ENCODE measurements at places on chromosomes 2 and 18. TPM values are rescaled to one million over a fixed set of nuclear protein-coding genes. Genes with fewer than 3 reads are reported as not detected.

Gene TDRD15
- total RNA-seq = not detected

- peak; percentile 66 for DNase-seq
Observed at GRCh38 chr2:172484253-172484652, 56.9 kb downstream of the ITGA6 start.

- no peak for DNase-seq
Observed at GRCh38 chr2:121014876-121015275, 270.1 kb downstream of the TFCP2L1 start.

Gene GPR148
- total RNA-seq = not detected

GRCh38 chr2:207332480-207333212 is 166.9 kb upstream of the KLF7 start:
- DNase-seq = no peak

DNA sequence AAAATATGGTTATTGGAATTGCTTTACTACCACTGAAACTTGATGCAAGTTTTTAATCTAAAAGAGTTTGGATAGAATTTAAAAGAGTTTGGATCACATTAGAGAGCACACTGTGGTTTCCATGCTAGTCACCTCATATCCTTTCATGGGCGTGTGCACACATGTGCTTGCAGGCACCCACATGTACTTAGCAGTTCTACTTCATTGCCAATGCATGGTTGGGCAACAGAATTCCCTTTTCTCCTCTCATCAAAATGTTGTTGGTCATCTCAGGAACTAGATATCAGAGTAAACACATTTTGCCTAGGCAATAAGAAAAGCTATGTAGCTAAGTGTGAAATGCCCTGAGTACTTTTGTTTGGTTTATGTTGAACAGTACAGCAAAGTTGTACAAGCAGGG is 254.1 kb upstream of the RASGRP3 start:
- DNase-seq = no peak

DNA sequence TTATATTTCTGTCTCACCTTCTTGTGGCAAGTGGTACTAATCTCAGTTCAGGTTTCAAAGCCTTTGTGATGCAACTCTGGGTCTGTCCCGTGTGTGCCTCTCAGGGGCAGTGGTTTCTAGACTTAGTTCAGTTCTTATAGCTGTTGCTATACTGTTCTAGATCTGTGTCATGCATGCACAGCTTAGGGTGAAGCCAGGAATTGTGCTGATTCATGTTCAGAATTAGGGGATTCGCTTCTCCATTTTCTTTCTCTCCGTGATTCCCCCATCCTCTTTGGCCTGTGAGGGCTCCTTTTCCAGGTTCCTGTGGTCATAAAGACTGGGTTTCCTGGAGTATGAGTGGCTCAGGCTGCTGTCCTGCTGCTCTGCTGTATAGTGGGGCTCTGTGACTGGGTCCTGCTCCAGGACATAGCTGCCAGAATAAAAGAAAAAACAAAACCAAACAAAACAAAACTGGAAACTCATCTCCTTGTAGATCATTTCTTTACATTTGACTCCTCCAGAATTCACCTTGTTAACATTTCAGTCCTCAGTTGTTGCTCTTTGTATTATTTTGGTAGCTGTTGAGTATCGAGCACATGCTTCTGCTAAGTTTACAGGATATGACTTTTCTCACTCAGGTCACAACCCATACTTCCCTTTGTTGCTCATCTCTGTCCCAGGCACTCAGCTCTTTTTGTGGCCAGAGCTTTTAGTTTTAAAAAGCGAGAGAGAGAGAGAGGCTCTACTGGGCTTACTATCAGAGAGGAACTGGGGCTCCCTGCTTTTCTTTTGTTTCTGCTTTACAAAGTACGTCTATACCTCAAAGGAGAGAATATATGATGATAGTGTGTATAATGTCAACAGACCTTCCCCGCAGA is 34.2 kb downstream of the CERS6 start:
- DNase-seq = peak; percentile 47

DNA sequence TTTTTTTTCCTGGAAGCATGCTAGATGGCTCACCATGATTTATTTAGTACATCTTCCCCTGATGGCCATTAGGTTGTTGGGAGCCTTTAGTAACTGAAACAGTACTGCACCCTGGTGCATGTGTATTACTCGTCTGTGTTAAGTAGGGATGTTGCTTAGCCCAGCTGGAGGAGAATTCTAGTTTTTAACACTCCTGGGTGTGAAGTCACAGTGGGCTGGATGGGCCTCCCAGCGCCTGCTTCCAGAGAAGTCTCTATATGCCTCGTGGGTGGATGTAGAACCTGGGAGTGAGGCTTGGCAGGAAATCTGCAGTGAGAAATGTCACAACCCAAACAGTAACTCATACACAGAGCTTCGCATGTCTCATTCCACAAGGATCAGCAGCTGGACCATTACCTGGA is 28.9 kb upstream of the NT5DC4 start:
- no peak for DNase-seq

DNA sequence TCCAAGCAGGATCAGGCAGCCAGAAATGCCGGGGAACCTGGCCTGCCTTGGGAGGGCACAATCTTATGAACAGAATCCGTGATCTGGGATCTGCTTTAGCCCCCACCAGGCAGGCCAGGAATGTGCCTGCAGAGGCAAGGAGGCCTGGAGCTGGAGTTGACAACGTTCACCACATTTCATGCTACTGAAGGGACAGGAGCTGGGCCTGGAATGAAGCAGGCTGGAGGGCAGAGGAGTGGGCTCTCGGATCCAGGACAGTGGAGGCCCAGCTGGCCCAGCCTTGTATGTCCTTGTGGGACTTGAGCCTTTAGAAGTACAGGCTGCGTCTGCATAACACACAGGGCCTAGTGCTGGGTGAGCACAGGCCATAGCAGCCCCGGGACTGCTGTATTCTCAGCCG is 91.8 kb downstream of the KLHL29 start:
- DNase-seq = no peak

DNA sequence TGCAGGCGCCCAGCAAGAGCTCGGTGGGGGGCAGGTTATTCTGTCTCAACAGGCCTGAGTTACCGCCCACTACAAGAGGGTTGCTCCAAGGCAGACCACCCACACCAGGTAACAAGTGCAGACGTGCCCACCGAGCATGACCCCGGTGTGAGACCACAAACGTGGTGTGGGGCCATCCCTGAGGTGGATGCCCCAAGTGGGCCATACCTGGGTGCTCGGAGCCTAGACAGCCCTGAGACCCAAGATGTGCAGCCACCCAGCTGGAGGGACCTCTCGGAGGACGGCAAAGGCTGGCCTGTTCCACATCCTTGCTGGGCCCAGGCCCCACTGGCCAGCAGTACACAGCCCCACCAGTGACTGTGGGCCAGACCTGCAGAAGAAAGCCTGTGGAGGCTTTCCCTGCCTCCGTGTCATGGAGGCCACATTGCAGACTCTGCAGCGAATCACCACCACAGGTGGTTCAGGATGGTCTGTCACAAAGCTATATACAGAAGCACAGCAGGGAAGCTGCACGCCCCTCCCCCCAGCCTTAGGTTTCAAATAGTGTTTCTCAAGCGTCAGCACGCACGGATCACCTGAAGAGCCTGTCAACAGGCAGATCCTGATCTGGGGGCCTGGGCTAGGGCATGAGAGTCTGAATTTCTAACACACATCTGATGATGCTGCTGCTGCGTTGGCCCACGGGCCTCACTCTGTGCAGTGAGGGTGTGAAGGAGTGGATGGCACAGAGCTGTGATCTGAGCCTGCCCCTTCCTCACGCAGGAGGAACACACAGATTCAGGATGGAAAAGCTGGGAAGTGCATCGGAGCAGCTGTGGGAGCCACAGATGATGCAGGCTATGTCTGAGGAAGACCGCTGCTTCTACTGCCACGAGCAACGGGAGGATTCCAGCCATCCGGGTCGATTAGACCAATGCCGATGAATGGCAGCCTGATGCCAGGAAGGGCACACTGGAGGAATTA is 96.8 kb downstream of the UXS1 start:
- no peak for DNase-seq

GRCh38 chr2:219447242-219448098 is 12.8 kb downstream of the SPEG start:
- no peak for DNase-seq

Gene MAB21L4
- total RNA-seq = 21.1 TPM

- no peak for DNase-seq
Observed at GRCh38 chr2:86476092-86476491, 34.9 kb downstream of the KDM3A start.

GRCh38 chr18:23627321-23627720 is 35.4 kb downstream of the ANKRD29 start:
- DNase-seq = no peak

GRCh38 chr2:26193578-26194231 is 20.8 kb downstream of the GAREM2 start:
- no peak for DNase-seq

DNA sequence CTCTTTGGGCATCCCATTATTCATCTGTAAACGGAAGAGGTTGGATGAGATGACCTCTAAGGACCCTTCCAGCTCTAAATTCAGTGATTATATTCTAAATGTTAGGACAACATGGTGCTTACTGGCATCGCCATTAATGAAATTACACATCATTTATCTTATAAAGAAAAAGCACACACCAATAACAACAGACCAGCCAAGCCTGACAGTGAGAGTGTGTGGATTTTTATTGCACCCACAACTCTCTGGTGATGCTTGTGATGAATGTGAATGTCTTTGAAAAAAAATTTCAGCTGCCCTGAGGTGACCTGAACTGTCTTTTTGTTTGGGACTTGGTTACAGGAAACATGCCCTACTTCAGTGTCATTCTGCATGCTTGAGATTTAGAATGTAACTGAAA is 513.3 kb upstream of the NRP2 start:
- no peak for DNase-seq

DNA sequence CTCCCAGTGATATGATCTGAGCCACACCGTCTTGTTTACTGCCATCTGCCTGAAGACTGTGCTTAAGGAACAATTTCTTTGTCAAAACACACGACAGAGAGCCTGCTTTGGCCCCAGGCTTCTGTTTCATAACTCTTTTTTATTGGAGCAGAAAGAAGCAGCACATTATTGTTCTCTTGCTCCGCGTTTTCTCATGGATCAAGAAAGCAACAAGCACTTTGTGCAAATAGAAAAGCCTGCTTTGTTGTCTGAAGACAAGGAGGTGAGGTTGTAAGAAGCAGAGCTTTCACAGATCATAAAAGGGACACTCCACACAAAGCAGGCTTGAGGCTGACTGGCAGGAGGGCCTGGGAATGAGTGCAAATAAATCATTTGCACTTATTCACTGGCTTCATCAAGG is 118.3 kb upstream of the FAM136A start:
- no peak for DNase-seq

Gene UGT1A6
- total RNA-seq = 0.63 TPM

Gene SLC8A1
- 34.7 TPM for total RNA-seq

Gene FAM228A
- 3.9 TPM for total RNA-seq

- DNase-seq = no peak
Observed at GRCh38 chr2:11720752-11721151, 25.7 kb upstream of the LPIN1 start.

Gene COL3A1
- 2,500 TPM for total RNA-seq

DNA sequence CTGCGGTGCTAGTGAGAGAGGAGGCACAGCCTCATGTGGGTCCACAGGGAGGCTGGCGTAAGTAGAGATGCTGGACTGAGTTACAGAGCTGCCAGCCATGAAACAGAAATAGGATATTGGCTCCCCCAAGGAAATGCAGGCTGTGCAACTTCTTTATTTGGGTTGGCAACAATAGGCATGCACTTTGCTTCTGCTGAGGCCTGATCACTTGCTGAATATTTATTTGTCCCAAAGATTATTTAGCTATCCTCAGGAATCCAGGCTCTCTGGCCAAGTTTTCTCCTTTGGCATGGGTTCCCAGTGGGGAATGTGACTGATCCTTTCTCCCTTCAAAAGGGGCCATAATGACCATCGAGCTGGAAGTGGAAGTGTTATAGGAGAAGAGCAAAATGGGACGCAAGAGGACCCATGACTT is 60.0 kb downstream of the MAPK4 start:
- DNase-seq = peak; percentile 85

DNA sequence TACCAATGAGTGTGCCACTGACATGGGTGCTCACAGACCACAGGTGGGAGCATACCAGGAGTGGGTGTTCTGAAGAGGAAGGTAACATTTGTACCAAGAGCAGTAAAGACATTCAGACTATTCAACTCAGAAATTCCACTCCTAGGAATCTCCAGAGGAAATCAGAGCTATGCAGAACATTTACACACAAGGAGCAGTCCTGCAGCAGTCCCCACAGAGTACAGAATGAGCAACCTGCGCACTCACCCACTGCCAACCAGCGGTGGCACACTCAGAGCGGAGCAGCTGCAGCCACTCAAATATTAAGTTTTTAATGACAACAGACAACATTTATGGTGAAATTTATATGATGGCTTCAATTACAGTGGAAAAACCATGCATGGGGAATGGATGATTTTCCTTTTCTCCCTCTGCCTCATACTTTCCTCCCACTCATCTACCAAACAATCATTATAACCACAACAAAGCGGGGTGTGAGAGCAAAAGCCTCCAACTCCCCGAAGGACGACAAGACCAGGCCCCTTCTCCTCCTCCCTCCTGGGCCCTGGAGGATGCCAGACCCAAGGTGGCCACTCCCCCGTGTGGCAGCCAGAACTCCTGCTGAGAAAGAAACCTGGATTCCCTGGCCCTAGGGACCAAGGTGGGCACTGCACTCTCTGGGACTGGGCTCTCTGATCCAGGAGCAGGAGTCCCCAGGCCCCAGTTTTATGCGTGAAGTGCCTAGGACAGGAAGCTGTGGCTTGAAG is 5.4 kb downstream of the HS6ST1 start:
- DNase-seq = no peak

Gene POU3F3
- not detected for total RNA-seq

GRCh38 chr18:73696698-73697097 is 450.9 kb downstream of the FBXO15 start:
- peak; percentile 66 for DNase-seq

Gene RND3
- 42.7 TPM for total RNA-seq

DNA sequence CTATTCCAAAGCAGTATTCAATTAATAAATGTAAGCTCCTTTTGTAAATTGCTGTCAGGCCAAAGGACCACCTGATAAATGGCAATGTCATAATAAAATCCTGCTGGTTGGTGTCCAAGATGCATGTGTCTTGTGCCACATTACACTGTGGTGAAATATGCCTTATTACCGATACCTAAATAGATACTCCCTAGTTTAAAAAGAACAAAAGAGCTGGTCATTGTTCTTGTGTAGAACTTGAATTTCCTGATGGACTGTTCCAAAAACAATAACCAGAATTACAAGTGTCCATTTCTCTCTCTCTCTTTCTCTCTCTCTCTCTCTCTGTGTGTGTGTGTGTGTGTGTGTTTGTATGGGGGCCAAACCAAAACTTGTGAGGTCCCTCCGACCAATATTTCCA is 13.8 kb upstream of the LPIN1 start:
- DNase-seq = no peak

Gene LDAH
- total RNA-seq = 13.7 TPM
